ENCODE measurements at places on chromosomes 3 and 15.
A peak's percentile ranks its signal among the peaks of the same experiment; 100 is the strongest.

- no peak for DNase-seq
These were observed 8.9 kb downstream of the CPA3 start for GRCh38 chr3:148873977-148874376.

DNA sequence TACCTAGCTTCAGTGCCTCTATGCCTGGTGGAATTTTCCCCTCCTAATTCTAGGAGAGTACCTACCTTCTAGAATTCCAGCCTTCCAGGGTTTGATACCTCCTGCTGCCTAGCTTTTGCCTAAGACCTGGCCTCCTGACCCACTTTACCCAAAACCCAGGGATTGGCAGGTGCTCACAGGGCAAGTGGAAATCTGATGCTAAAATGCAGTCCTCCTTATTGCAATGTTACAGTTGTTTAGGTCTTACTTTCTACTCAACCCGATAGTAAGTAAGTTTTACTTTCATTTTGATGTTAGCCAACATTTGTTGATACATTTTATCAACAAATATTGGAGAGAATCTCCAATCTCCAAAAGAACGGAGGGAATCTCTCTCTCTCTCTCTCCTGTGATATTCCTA, 275.9 kb downstream of the DOCK3 start:
- DNase-seq: no peak

GRCh38 chr3:46939578-46940445, 36.7 kb downstream of the CCDC12 start:
- no peak for DNase-seq

DNA sequence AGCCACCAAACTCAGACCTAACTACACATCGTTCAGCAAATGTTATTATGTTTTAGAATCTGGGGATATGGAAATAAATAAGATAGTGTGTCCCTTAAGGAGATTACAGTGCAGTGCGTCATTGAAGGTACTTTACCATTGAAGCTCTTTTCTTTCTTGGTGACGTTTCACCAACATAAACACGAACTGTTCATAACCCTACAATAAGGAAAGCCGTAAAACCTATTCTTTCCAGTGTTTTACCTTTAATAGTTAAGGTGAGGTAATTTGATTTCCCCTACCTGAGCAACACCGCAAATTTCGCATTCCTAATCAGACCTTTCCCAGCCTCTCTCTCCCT, 826 bp downstream of the CCDC66 start:
- no peak for DNase-seq

DNA sequence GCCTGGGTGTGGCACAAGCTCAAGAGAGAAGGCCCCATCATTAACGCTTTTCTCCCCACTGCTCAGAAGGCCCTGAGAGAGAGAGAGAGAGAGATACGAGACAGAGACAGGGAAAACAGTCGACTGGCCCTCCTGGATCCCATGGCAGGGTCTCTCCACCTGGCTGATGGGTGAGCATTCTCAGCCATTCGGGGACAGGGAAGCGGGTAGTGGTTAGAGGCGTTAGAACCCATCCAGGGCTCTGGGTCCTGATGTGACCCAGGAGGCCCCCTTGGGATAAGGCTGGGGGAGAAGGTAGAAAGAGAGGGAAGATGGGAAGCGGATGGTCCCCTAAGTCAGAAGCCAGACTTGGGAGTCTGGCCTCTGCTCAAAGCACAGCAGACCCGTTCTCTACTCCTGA, 7.9 kb downstream of the TGM5 start:
- no peak for DNase-seq

DNA sequence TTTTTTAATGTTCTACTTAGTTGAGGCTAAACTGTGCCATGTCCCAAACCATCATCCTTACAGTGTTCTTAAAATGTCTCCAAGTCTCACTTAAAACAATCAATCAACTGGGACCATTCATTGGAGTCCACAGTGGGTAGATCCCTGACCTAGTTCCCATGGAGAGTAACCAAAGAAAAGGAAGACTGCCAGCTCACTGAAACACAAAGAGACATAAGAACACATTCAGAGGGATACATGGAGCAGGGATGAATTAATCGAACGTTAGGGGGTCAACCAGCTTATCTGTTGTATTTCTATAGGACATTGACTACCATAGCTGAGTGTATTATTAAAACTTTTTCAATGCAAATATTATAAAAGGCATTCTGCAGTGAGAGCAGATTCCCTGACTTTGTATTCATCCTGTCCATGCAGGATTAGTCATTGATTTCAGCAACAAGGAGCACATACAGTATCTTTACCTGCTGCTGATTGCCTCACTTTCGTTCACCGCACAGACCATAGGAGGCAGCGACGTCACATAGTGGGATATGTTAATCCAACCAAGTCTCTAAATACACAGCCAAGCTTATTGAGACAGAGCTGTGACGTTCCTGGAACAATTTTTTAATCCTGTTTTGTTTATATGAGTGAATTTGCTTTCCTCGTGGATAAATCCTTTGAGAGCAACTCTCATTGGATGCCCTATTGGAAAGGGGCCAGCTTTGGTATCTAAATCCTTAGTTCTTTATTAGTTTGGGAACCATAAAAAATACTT, 364.9 kb upstream of the RBMS3 start:
- peak; percentile 40 for DNase-seq

DNA sequence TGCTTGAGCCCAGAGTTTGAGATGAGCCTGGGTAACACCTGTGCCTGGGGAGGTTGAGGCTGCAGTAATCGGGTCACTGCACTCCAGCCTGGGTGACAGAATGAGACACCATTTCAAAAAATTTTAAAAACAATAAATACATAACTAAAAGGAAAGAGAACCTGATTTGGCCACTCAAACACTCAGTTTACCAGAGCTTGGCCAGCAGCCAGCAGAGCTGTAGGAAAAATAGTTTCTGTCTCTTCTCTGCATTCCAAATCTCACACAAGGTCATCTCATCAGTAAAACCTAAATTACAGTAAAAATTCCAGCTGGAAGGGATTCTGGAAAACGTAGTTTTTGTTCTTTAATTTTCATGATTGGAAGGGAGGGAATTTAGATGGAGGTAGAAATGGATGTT, 7.8 kb upstream of the PPM1L start:
- DNase-seq: no peak

GRCh38 chr3:140816372-140817195, 125.1 kb upstream of the SLC25A36 start:
- no peak for DNase-seq

DNA sequence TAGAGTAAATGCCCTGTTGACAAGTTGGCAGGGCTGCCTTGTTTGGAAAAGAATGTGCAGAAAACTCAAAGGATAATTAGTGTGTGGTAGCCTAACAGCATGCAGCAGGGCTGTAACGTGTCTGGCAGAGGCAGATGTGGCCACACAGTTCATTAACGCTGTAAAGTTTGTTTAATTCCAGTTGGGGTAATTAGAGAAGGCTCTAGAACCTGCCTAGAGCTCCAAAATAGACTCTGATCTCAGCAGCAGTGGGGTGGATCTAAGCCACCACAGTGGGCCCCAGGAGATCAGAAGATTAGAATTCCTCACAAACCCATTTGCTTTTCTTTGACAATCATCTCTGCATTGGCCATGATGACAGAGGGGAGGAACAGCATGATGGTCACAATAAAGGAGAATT, 65.1 kb upstream of the LEKR1 start:
- no peak for DNase-seq

DNA sequence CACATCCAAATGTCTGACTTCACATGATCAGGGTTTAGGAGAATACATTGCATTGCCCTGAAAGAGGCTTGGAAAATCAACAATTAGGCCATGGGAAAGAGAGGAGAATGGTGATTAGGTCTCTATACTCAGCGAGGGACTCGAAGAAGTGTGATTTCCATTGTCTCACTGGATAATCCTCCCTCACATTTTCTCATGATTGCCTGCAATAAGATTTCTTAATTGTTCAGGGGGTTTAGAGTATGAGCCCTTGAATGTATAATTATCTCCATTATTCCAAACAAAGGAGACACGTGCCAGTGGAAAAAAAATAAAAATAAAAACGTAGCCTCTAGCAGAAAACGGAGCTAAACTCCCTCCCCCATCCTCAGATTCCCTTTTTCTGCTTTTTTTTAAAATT, 173.2 kb downstream of the TPRG1 start:
- no peak for DNase-seq

GRCh38 chr3:171991166-171991565, 48.2 kb upstream of the FNDC3B start:
- no peak for DNase-seq

GRCh38 chr15:30791239-30792175, 112.2 kb upstream of the FAN1 start:
- DNase-seq: no peak

DNA sequence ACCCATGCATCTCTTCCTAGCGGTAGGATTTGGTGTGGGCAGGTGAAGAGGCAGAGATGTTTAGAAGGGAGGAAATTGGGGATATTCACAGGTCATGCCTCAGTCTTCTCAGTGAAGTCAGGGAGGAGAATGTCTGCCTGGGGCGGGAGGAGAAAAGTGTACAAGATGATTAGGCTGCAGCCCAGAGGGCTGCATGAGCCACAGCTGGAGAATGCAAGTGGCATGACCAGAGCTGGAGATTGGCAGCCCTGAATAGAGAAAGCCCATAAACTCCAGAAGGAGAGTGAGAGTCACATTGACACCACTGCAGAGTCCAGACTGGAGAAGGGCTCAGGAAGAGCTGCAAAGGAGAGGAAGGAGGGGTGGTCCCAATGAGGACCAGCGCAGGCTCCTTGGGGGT, 22.6 kb downstream of the PDHB start:
- no peak for DNase-seq

All from midbrain (tissue), 1 donor.